ENCODE measurements at places on chromosomes 3 and 15.

- no peak for DNase-seq
Observed at GRCh38 chr3:42353631-42354030, 56.8 kb downstream of the LYZL4 start.

DNA sequence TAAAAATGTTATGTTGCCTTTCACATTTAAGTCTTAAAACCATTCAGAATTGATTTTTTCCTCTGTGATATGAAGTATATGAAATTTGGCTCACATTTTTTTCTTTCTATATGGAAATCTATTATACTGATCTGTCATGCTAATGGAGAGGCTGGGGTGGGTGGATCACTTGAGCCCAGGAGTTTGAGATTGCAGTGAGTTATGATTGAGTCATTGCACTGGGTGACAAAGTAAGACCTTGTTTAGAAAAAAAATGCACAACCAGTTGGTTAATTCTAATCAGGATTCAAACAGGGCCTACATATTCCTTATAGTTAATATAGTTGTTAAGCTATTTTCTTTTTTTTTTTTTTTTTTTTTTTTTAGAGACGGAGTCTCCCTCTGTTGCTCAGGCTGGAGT, 230.5 kb downstream of the MFSD1 start:
- DNase-seq = no peak

DNA sequence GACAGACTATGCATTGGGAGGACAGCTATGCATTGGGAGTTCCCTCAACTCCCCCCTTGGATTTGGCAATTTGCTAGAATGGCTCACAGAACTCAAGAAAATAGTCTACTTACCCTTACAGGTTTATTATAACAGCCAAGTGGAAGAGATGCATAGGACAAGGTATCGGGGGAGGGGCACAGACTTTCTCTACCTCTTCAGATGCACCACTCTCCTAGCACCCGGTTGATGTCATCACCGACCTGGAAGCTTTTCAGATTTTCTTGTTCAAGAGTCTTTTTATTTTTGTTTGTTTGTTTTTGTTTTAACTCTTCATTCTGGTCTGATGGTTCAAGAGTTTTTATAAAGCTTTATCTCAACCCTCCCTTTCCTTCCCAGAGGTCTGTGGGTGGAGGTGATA, 20.7 kb upstream of the ADAMTS9 start:
- no peak for DNase-seq

DNA sequence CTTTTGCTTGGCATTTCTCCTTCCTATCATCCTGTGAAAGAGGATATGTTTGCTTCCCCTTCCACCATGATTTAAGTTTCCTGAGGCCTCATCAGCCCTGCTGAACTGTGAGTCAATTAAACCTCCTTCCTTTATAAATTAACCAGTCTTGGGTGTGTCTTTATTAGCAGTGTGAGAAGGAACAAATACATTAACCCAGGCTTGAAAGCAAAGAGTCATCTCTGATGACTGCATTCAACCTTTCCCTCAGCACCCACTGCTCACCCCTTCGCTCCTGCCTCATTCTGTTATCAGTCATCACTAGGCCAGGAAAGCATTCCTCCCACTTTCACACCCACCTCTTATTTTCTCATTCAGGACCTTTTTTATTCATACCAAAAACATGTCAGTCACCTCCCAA, 59.6 kb upstream of the CASR start:
- DNase-seq = no peak

DNA sequence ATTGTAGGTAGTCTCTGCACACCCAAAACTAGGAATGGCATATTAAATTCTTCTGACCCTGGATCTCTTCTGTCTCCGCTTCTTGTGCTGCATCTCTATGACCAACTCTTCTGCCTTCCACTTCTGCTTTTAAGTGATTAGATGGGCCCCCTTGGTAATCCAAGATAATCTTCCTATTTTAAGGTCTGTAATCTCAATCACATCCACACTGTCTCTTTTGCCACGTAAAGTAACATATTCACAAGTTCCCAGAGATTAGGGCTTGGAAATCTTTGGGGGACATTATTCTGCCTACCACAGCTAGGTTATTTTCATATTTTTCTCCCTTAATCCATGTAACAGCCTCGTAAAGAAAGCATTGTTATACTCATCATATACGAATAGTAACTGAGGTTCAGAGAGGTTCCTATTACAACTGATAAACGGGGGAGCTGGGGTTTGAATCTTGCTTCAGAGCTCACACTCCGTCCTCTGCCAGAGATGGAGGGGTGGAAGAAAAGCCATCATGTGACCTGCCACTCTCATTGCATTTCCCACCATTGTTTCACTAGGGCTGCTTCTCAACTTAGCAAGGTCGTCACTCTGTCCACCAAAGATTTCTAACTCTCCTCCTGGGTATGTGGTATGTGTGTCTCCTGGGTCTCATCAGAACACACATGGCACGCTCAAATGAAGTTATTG, 6.6 kb upstream of the CD47 start:
- DNase-seq = no peak

- no peak for DNase-seq
Observed at GRCh38 chr3:17542591-17542990, 199.8 kb downstream of the TBC1D5 start.

DNA sequence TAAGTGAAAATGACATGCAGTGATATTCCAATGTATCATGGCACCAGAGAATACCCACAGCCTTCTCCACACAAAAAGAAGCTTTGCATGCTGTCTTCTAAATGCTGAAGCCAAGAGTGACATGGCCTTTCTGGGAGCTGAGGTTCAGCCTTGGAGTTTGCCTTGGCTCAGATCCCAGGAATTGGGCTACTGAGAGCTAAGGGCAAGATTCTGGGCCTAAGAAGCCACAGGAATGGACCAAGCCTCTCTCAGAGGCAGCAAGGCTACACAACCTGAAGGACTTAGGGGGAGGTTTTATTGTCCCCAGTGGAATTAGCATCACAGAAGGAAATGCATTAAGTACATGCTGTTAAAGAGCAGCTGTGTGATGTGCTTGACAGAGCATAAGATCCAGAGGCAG, 1078.5 kb downstream of the TUSC7 start:
- DNase-seq = peak; percentile 63

- DNase-seq = peak; percentile 56
Observed at GRCh38 chr15:65033659-65034269, 4.3 kb upstream of the MTFMT start.

DNA sequence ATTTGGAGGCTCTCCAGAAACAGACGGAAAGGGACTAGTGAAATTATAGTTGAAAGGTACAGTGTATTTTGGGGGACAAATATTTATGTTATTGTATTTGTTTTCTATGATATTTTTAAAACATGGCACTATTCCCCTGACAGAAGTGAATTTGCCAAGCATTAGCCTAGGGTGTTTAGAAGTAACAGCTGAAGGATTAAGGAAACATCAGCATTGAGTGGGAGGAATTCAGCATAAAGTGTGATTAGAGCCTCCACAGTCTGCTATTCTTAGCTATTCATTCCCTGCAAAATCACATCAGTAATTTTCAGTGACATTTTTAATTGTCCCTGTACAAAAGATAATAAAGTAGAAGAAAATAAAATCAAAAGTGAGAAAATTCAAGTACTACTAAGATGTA, 231.4 kb downstream of the ROBO2 start:
- DNase-seq = no peak

DNA sequence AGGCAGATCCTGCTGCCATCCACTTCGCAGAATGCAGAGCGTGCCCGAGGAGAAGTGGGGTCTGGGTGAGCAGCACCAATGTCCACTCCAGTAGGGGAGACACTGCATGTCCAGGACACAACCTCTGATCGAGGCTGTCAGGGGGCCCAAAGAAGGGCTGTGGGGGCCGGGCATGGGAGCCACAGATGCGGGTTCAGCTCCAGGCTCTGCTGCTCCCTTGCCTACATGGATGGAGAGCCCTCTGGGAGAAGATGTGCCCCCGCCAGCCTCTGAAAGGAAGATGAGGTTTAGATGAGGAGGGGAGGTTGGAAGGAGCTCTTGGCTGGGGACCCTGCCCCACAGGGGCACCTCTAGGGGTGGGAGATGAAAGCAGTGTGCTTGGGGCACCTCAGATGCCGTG, 75.4 kb downstream of the KLF13 start:
- no peak for DNase-seq

DNA sequence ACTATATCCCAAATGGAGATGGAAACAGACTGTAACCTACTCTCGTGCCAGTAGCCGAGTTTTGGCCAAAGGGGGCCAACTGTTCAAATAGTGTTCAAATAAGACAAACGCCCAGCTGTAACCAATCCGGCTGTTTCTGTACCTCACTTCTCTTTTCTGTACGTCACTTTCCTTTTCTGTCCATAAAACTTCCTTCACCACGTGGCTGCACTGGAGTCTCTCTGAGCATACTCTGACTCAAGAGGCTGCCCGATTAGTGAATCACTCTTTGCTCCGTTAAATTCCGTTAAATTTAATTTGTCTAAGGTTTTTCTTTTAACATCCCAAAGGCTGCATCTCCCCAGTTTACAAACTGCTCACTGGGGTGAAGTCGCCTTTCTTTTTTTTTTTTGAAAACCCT, 219.2 kb upstream of the P2RY1 start:
- DNase-seq = no peak

Measured in neural progenitor cell (in vitro differentiated cells).